CD4-positive, alpha-beta T cell treated with Interleukin-15 for 4 hours (primary cell): ENCODE measurements at places on chromosomes 12 and 14.

GRCh38 chr14:25237845-25238244 is 187.9 kb upstream of the STXBP6 start:
- no peak for DNase-seq

- DNase-seq: no peak
Observed at GRCh38 chr14:96062506-96062905, 23.3 kb downstream of the C14orf132 start.

GRCh38 chr14:81437244-81437643 is 37.1 kb upstream of the STON2 start:
- no peak for DNase-seq

- peak; percentile 80 for DNase-seq
Observed at GRCh38 chr12:106223485-106224354, 24.1 kb downstream of the CKAP4 start.
